ENCODE measurements at places on chromosomes 6 and 20.

DNA sequence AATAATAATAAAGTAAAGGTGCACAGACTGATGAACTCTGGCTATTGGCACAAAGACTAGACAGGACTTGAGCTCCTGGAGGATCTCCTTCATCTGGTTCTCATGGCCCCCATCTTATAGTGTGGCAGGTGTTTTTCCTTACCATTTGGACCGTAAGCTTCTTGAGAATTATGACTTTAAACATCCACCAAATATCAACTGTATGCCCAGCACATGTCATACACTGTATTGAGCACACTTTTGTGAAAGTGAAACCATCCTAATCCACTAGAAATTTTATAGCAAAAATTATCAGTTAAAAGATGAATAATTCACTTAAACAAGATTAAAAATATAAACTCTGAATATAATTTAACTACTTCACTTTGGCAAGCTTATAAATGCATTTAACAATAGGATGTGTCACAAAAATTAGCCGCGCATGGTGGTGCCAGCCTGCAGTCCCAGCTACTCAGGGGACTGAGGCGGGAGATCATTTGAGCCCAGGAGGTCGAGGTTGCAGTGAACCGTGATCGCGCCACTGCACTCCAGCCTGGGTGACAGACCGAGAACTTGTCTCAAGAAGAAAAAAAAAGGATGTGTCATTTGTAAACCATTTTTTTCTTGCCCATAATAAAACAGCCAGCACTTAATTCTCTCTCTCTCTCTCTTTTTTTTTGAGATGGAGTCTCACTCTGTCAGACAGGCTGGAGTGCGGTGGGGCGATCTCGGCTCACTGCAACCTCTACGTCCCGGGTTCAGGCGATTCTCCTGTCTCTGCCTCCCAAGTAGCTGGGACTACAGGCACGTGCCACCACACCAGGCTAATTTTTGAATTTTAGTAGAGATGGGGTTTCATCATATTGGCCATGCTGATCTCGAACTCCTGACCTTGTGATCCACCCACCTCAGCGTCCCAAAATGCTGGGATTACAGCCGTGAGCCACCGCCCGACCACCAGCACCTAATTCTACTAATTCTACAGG lies 9.1 kb downstream of the HIVEP2 start:
- DNase-seq: no peak

DNA sequence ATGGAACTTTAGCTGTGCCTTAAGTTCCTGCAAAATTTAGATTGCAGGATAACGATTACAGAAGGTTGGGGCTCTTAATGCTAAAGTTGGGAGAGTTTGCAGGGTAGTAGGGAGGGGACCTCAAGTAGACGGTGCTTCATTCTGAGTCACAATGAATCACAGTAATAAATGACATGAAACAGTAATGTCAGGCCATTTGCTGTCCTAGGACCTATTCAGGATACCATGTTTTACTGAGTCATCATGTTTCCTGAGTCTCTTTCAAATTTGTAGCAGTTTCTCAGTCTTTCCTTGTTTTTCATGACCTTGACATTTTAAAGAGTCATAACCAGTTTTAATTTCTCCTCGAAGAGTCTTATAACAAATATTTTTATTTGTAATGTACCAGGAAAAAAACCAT lies 406.9 kb upstream of the MAP3K7 start:
- DNase-seq: no peak

GRCh38 chr6:150230164-150230561 lies 87.3 kb downstream of the PPP1R14C start:
- no peak for DNase-seq

GRCh38 chr6:392441-393390 lies 1.2 kb downstream of the IRF4 start:
- DNase-seq: no peak

DNA sequence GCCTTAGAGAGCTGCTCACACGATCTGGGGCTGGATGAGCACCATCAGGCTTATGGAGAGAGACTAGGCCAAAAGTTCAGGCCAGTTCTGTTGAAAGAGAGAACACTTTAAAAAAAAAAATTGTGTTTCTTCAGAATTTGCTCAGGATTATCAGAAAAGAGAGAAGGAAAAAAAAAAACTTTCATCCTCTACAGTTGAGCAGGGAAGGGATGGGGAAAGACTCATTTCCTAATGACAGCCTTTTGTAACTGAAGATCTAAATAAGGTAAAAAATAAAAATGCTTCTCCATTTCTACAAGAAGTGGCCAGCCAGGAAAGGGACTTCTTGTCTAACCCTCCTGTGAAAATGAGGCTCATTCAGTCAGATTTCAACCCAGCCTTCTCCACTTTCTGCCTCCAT lies 134.8 kb downstream of the LY86 start:
- no peak for DNase-seq

- no peak for DNase-seq
Observed at GRCh38 chr6:105058846-105059245, 101.9 kb downstream of the LIN28B start.

DNA sequence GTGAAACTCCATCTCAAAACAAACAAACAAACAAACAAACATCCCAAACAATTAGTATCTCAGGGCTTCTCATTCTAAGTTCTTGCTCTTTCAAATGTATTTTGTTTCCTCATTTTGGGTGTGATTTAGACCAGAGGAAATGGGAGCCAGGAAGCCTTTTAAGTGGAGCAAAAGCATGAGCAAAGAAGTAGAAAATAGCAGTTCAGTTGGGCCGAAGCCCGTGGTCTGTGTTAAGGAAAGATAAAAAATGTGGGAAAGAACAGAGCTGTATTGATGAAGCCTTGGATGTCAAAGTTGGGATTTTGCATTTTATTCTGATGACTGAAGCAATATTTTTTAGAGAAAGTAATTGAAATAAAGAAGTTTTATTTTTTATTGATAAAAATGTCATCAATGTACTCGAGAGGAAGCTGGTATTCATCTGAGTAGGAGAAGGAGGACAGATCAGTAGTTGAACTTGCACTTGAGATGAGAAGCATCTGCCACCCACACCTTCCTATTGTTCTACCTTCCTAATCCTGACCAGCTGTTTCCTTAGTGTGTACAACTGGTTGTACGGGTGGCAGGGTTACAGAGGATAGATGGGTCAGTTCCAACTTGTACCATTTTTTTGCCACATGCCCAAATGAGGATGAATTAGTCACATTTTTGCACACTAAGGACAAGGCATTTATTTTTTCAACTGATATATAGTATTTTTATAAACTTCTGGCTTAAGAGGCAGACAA lies 56.1 kb downstream of the KIAA0408 start:
- no peak for DNase-seq

DNA sequence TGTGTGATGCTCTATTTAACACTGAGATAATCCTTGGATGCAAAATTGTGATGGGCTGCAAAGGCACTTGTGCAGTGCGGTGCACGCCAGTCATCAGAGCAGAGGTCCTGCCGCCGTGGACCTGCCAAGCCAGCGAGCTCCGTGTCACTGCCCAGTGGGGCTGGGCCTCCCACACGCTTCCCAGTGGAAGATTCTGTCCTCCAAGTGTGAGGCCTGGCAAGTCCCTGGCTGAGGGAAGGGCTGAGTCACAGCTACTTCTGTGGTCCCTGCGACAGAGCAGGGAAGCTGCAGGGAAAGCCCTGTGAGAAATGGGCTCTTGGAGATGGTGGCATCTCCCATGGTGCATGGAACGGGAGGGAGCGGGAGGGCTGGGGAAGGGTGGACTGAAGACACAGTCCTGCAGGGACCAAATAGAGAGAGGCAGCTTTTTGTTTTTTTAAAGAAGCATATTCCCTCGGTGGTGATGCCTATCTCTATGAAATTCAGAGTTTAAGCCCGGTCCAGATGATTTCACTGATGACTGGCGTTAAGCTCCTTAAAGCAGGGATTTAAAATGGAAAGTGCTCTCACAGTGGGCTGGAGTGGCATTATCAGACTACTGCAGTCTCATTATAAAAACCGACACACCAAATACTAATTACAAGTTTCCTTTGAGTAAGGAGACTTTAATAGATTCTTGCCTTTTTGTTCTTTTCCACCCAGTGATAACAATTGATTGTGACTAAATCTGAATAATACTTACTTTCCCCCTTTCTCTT lies 413.7 kb downstream of the QKI start:
- DNase-seq: no peak

GRCh38 chr20:24872291-24873024 lies 76.6 kb upstream of the CST7 start:
- DNase-seq: no peak

DNA sequence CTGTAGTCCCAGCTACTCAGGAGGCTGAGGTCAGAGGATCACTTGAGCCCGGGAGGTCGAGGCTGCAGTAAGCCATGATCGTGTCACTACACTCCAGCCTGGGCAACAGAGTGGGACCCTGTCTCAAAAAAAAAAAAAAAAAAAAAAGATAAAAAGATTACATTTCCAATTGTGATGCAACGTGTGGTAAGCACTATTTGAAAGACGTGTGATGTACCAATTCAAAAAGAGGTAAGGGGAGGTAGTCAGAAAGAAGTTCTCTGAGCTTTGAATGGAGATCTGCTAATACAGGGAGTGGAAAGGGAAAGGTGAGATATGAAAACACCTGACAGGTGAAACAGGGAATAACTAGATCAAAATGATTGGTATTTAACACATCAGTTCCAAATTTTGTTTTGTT lies 11.9 kb downstream of the GOPC start:
- no peak for DNase-seq

DNA sequence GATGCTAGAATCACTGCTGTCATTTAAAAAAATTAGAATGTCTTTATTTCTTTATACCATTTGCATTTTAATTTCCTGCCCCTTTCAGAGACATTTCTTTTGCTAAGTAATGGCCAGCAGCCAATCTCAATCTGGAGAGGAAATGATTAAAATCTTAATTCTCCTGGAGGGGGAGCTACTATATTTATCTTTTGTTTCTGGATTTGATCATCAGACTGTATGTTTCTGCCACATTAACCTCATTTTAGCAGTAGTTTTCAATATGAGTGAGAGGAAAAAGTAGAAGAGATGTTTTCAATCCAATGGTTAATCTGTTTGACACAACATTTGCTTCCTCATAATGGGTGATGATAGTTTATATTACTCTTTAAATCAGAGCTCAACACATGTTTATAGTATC lies 138.0 kb downstream of the FUT9 start:
- DNase-seq: peak; percentile 1

DNA sequence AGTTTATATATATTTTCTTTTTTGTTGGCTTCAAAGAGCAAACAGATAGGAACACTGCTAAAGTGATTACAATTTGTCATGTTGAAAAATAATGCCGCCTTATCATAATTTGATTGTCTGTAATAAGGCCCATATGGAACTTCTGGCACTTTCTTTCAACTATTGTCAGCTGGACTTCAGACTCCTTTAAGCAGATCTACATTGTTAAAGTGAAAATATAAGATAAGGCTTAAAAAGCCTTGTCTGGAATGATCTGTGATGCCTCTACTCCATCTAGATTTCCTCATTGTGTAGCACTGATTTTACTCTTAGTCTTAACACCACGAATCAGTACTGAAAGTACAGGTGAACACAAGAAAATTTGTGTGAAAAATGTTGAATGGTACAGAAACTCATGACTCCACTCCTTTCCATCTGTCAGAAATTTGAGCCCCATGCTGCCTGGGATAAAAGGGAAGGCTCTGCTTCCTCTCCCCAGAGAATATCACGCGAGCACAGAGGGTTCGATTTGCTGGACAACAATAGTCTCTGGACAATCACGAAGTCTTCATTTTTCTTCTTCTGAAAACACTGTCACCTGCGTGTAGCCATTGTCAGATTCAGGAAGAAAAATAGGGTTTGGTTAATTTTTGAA lies 56.0 kb downstream of the BCAS1 start:
- DNase-seq: peak; percentile 21

DNA sequence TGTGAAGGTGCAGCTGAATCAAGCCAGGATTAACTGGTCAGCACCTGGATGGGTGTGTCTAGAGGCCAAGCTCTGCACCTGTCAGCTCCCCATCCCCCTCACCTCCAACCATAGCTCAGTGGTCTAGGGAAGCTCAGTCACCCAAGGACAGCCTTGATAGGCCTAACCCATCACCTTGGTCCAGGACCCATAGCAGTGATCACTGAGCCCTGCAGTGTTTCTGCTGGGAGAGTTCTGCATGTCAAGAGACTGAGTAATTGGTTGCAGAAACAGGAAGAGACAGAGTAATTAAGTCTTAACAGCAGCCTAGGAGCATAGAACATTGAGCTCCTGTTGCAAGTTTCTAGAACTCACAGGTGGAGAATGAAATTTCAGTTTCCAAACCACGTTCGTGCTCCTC lies 18.7 kb upstream of the RALGAPB start:
- DNase-seq: no peak

GRCh38 chr20:47146686-47147085 lies 209.8 kb downstream of the ZMYND8 start:
- no peak for DNase-seq

DNA sequence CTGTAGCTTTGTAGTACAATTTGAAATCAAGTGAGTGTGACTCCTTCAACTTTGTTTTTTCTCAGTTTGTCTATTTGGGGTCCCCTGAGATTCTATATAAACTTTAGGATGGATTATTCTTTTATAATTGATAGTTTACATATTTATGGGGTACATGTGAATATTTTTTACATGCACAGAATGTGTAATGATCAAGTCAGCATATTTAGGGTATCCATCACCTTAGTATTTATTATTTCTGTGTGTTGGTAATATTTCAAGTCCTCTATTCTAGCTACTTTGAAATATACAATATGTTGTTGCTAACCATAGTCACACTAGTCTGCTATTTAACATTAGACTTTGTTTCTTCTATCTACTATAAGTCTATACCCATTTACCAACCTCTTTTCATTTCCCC lies 50.3 kb downstream of the PLCG1 start:
- DNase-seq: no peak

GRCh38 chr6:154466971-154467679 lies 43.4 kb downstream of the CNKSR3 start:
- peak; percentile 66 for DNase-seq

GRCh38 chr6:33116417-33116816 lies 40.6 kb downstream of the HLA-DPB1 start:
- no peak for DNase-seq

- DNase-seq: no peak
Observed at GRCh38 chr6:147078106-147078505, 126.1 kb upstream of the STXBP5 start.

- no peak for DNase-seq
Observed at GRCh38 chr6:42241915-42242314, 24.3 kb upstream of the MRPS10 start.

DNA sequence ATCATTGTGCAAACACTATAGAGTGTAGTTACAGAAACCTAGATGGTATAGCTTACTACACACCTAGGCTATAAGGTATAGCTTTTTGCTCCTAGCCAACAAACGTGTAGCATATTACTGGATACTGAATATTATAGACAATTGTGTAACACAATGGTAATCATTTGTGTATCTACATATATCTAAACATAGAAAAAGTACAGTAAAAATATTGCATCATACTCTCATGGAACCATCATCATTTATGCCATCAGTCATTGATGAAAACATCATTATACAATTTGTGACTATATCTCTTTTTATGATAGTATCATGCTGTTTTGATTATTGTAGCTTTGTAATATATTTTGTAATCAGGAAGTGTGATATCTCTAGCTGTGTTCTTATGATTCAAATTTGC lies 21.0 kb upstream of the HCRTR2 start:
- DNase-seq: no peak

Measured in muscle of leg (tissue), 16 donors.